ENCODE measurements at places on chromosomes 2 and 18. TPM values are rescaled to one million over a fixed set of nuclear protein-coding genes. Genes with fewer than 3 reads are reported as not detected.
A peak's percentile ranks its signal among the peaks of the same experiment; 100 is the strongest.

The SKOR2 gene
- total RNA-seq = not detected

The CYP27C1 gene
- total RNA-seq = not detected

The TGIF1 gene
- total RNA-seq = 14.7 TPM

The SOWAHC gene
- total RNA-seq = 0.25 TPM

The PCARE gene
- total RNA-seq = not detected

The GNLY gene
- 72.9 TPM for total RNA-seq

The SIX3 gene
- total RNA-seq = not detected

The MERTK gene
- total RNA-seq = 0.20 TPM

The RAX gene
- not detected for total RNA-seq

DNA sequence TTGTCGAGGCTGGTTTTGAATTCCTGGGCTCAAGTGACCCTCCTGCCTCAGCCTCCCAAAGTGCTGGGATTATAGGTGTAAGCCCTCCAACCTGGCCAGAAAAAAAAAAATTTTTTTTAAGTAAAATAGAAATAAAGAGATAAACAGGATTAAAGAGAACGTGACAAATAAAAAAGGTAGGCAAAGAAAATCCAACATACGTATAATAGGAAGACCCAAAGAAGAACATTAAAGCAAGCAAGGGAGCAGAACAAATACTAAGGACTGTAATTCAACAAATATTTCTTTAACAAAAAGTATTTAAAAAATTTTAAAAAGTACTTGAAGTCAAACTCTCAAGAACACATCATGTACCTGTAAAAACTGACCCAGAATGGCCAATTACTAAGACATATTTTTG lies 56.4 kb downstream of the PTPN2 start:
- DNase-seq = no peak

DNA sequence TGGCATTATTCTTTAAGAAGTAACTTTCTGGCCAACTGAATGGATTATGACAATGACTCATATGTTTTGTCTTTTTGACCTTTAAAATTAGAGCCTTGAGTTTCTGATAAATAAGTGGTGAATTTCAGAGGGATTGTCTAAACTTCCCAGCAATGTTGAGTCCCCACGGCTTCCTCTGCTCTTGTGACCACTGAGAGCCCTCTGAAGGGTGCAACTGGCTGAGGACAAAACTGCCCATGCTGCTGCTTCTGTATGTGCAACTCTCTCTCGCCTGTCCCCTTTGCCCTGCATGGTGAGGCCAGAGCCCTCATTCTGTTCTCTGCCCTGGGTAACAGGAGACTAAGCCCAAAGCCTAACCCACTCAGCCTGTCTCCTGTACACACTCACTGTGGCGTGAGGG lies 52.7 kb upstream of the SLC14A1 start:
- no peak for DNase-seq

DNA sequence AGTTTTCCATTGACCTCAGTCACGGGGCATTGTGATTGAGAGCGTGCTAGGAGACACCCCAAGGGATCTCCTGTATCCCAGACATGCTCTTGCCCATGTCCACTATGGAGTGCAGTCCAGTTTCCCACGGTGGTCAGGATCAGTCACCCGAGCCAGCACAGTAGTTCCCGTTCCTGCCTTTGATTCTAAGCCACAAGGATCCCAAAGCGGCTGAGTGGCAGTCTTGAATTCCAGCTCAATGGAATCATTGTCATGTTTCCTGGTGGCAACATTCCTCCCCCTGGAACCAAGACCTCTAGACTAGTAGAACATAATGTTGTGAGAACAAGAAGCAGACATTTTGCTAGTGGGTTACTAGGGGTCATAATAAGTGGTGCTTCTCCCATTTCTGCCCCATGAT lies 154.3 kb downstream of the SEPTIN10 start:
- DNase-seq = no peak

DNA sequence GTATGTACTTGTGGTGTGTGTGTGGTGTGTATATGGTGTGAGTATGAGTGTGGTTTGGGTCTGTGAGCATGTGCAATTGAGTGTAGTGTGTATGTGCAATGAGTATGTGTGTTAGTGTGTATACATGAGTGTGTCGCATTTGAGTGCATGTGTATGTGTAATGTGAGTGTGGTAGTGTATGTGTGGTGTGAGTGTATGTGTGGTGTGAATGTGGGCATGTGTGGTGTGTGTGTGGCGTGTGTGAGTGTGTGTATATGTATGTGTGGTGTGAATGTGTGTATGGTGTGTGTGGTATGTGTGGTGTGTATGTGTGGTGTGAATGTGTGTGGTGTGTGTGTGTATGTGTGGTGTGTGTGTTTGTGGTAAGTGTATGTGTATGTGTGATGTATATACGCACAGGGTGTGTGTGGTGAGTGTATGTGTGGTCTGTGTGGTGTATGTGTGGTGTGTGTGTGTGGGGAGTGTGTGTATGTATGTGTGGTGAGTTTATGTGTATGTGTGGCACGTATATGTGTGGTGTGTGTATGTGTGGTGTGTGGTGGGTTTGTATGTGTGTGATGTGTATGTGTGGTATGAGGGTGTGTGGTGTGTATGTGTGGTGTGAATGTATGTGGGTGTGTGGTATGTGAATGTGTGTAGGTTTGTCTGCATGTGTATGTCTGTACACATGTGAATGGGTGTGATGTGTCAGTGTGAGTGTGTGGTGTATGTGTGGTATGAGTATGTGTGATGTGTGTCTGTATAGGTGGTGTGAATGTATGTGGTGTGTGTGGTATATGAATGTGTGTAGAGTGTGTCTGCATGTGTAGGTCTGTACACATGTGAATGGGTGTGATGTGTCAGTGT lies 123.4 kb downstream of the DOCK10 start:
- DNase-seq = no peak

DNA sequence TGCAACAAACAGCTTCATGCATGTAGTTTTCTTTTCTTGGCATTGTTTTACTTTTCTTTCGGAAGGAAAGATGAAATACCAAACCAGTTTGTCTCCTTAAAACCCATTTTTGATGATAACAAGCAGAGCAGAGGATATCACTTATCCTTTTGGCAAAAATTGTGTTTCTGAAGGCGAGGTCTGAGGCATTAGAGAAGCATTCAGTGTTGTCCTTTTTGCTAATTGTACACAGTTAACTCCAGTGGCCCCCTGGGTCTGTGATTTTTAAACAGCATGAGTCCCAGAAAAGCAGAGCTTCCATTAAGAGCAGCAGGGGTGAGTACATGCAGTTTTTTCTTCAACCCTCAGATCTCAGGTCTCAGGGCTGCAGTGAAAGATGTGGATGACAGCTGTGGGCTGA lies 41.3 kb downstream of the TTC39C start:
- DNase-seq = no peak

- DNase-seq = no peak
Observed at GRCh38 chr2:8551622-8552074, 130.2 kb upstream of the ID2 start.

DNA sequence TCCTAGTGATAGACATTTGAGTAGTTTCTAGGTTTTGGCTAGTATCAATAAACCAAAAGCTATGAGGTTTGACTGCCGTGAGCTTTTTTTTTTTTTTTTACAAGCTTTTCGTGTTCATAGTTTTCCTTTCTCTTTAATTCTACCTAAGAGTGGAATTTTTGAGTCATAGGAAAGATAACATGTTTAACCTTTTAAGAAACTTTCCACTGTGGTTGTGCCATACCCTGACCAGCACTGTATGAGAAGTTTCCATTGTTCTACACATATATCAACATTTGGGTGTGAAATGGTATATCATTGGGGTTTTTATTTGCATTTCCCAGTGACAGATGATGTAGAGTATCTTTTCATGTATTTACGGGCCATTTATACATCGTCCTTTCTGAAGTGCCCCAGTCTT lies 31.7 kb downstream of the UBE2F start:
- DNase-seq = peak; percentile 35

- DNase-seq = no peak
Observed at GRCh38 chr2:112924821-112925220, 13.9 kb downstream of the IL37 start.

GRCh38 chr2:96083064-96083939 lies 33.1 kb downstream of the ADRA2B start:
- DNase-seq = no peak

- DNase-seq = no peak
Observed at GRCh38 chr2:70992945-70993853, 1.5 kb downstream of the TEX261 start.

GRCh38 chr2:118848381-118849225 lies 1.2 kb upstream of the EN1 start:
- no peak for DNase-seq

DNA sequence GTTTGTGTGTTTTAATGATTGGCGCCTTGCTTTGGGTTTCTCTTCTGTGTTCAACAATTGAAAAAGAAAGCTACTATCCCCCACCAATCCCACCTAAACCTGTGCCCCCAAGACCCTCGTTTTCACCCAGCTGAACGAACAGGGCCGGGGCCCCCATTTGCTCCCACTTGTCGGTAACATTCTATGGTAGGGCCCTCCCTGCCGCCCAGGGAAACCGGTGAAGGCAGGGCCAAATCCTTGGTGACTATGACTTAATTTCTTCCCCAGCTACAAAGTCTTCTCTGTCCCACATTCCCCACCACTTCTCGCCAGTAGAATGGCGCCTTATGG lies 598 bp upstream of the SNRNP200 start:
- no peak for DNase-seq

GRCh38 chr2:170362871-170363631 lies 185.1 kb downstream of the MYO3B start:
- DNase-seq = peak; percentile 46

GRCh38 chr18:79826966-79827365 lies 29.2 kb downstream of the KCNG2 start:
- DNase-seq = no peak

GRCh38 chr2:101361121-101361520 lies 26.2 kb downstream of the CREG2 start:
- no peak for DNase-seq

- no peak for DNase-seq
Observed at GRCh38 chr2:104476563-104476988, 377.3 kb upstream of the POU3F3 start.

- no peak for DNase-seq
Observed at GRCh38 chr2:198545411-198545810, 741.0 kb downstream of the PLCL1 start.

DNA sequence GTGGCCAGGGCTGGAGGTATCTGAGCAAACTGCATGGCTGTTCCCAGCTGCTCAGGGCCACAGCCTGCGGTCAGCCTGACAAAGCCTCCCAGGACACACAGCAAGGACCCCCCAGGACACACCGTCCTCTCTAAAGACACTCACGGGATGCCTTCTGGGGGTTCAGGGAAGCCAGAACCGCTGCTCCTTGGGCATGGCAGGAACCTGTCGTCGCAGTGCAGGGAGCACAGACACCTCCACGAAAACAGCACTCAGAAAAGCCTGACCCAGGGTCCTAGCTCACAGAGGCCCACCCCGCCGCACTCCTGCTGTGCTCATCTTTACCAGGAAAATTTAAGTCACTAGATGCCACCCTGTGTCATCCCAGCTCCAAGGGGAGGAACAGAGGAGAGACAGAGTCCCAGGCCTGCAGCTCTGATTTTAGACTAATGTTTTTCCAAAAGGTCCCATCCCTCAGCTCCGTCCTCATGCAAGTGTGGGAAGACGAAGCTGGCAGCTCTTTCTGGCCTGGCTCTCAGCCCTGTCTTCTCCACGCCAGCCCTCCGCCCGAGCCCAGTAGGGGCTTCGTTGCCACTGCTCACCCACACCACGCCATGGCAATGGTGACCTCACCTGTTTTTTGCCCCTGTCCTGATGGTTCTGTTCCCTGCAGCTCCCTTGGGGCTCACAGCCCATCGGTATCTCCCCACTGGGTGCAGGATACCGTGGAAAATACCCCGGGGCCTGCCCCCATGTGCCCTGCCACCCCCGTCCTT lies 23.9 kb upstream of the SLC66A3 start:
- no peak for DNase-seq

DNA sequence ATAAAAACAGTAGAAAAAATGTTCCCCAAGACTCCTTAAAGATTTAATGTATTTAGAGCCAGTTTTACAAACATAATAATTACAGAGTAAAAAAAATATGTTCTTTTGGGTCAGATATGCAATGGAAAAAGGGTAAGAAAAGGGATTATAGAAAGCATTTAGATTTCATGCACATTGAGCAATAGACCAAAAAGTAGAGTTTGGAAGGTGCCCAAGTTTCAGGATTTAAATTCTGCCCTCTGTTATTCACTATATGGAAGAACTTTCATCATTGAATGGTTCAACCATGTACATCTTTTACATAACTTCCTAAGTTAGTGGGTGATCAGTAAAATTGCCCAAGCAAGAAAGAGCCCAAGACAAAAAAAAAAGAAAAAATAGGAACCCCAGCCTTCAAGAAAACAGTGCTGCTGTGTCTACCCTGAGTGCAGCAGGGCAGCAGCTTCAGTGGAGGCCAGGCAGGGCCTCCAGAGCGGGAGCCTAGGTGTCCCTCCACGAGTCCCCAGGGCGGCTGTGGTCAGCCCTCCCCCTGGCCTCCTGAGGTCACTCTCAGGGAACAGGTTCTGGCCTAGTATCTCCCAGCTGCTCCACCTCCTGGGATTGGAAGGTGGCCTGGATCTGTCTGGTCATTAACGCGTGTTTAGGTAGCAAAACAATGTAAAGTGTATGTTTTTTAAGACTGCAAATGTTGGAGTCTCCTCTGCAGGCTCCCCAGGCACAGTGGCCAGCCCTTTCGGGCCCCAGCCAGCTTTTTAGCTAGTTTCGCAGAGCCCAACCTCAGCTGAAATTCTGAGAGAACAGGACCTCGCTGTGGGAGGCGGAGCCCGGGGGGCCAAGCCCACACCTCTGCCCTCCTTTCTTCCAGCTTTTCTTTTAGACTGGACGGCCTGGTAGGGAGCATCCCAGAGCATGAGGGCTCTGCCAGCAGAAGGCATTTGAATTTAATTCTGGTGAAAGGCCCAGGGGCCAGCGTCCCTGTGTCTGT lies 77.3 kb downstream of the TEX51 start:
- DNase-seq = no peak

DNA sequence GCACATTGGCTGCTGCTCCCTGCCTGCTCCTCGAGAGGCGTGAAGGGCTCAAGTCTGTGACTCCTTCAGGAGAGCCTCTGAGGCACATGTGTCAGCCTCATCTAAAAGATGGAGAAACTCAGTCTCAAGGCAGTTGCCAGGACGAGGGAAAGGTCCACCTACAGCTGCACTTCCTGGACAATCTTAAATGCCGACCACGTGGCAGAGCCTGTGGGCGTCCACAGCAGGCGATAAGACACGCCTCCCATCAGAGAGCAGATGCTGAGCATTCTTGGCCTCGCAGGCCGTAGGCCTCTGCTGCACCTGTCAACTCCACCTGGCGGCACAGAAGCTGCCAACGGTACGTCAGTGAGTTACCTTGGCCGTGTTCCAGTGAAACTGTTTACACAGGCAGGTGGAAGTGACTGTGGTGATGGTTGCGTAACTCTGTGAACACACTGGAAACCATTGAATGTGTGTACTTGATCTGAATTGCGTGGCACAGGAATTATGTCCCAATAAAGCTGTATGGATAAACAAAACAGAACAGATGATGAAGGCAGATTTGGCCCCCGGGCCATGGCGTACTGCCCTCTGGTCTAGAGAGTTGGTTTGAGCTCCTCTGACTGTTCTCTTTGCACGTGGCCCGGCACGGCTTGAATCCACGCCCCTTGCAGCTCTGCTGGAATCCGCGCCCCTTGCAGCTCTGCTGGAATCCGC lies 114.5 kb downstream of the RNF144A start:
- DNase-seq = peak; percentile 17

All from activated CD4-positive, alpha-beta T cell treated with anti-CD3 and anti-CD28 coated beads, Interleukin-2, amount 10 ng/mL, durations not matched to agents 7 days and 5 days (primary cell).